Suppressor macrophage treated with lipopolysaccharide for 4 hours (primary cell): ENCODE measurements at places on chromosomes 7 and 10.

GRCh38 chr7:116999311-116999710 is 46.0 kb downstream of the ST7 start:
- DNase-seq: no peak

DNA sequence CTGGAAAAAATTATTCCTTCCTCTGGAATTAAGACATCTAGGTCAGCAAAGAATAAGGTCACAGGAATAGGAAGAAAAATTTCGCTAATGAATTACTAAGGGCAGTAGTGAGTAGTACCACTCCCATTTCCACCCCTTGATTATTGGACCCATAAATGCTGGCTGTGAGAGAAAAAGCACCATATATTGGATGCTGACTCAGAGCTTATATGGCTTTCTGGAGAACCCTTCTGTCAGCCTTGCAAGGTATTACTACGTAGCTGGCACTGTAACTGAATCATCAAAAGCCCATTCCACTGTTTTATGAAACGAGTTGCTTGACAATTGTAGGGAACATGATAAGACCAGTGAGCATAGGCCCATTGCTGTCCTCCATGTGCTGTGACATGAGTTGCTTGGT is 179.3 kb downstream of the ATRNL1 start:
- DNase-seq: no peak

DNA sequence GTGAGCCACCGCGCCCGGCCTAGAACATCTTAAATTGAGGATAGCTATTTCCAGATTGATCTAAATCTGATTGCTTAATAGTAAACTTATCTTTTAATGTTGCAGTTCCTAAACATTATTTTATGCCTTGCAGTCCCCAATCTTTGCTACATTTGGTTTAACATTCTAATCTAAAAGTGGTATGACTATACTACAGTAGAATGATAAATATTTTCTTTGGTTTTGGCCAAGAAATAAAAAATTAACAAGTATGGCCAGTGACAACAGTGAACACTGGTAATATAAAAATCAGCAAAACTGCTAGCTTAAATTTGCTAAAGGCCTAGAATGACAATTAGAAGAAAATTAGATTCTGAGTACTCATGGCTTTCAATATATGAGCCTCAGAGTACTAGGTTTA is 73.5 kb downstream of the CDK6 start:
- no peak for DNase-seq

GRCh38 chr7:40239755-40240303 is 105.0 kb downstream of the SUGCT start:
- no peak for DNase-seq

- DNase-seq: no peak
Measured at GRCh38 chr10:70893227-70894006, 5.1 kb upstream of the PCBD1 start.
